ENCODE measurements at places on chromosomes 5 and 9. TPM values are rescaled to one million over a fixed set of nuclear protein-coding genes. Genes with fewer than 3 reads are reported as not detected.

- no peak overlapping the region for H3K27ac ChIP-seq
- DNase-seq = no peak
- H3K36me3 ChIP-seq = no peaks in the 10 kb centered on the region
- no peaks in the 10 kb centered on the region for H3K4me1 ChIP-seq
- no peaks in the 10 kb centered on the region for H3K27me3 ChIP-seq
These were observed 207.2 kb downstream of the NFIB start for GRCh38 chr9:14106699-14107098.

The PPP1R26 gene
- 0.84 TPM for total RNA-seq

GRCh38 chr5:179680780-179681401 lies at the start of gene CBY3:
TSS of gene CBY3 (minus strand) at chr5:179681034. CDS start at chr5:179680918, 116 bp downstream.
- H3K4me3 ChIP-seq = no peak within 1 kb of the TSS
- peaks cover 14% of the 10 kb centered on the region for H3K4me1 ChIP-seq
- no peak within 1 kb of the TSS for H3K27ac ChIP-seq
- DNase-seq = no peak

The PCDHGB7 gene
- total RNA-seq = 0.11 TPM
